IPS-NIHi11 (cell line): ENCODE measurements at places on chromosomes 5 and 9.

- no peak for DNase-seq
These were observed 656.5 kb downstream of the TLE1 start for GRCh38 chr9:81032831-81033230.

- no peak for DNase-seq
These were observed 102.7 kb upstream of the CACNA1B start for GRCh38 chr9:137774775-137775386.

DNA sequence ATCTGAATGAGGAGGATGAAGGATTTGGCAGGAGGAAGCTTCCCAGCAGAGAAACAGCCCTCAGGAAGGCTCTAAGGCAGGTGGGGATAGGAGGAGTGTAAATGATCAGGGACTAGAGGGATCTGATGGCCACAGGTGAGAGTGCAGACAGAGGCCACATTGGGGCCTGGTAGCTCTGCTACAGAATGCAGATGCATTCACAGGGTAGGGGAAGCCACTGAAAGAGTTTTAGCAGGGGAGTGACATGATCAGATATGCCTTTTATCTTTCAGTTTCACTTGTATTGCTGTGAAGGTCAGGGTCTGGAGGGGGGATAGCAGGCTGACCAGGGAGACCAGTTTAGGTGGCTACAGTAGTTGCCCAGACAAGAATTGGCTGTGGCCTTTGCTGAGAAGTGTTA, 3.0 kb downstream of the TXNDC15 start:
- DNase-seq = no peak

DNA sequence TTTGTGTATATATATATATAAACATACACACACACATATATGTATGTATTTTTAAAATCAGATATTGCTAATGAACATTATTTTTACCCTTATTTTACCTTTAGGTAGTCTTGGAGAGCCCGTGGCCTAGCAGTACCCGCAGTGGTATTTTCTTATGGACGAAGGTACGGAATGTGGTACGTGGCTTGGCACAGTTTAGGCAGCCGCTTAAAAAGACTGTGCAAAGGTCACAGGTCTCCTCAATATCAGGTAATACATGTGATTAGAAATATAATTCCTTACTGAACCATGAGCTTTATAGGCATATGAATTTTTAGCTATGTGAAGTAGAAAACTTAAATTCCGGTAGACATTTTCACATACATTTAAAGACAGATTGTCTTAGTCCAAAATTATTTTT, 43.9 kb downstream of the RPS6 start:
- DNase-seq = no peak

- peak; percentile 86 for DNase-seq
These were observed 500 bp upstream of the GNAQ start for GRCh38 chr9:78031893-78032729.

DNA sequence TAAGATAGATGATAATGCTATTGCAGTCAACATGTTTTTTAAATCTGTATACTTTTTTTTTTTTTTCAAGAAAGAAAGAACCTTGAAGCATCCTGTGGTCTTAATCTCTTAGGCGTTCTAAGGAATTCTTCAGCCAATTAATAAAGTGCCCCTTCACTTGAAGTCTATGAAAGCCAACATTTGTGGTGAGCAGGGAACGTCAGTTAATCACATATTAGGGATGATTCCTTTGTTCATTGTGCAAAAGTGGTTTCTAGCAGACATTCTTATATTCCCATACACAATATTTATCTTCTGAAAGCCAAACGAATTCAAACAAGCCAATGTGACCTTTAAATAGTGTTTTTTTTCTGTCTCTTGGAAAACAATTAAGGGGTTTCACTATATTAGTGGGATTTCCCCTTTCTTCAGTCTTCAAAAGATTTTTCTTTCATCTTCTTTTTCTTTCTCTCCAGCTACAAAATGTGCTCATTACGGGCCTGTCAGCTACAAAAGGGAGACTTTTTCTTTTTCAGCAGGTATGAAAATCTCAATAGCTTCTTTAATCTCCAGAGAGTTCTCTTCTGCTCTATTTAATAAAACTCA, 40.1 kb downstream of the TMEM167A start:
- no peak for DNase-seq

DNA sequence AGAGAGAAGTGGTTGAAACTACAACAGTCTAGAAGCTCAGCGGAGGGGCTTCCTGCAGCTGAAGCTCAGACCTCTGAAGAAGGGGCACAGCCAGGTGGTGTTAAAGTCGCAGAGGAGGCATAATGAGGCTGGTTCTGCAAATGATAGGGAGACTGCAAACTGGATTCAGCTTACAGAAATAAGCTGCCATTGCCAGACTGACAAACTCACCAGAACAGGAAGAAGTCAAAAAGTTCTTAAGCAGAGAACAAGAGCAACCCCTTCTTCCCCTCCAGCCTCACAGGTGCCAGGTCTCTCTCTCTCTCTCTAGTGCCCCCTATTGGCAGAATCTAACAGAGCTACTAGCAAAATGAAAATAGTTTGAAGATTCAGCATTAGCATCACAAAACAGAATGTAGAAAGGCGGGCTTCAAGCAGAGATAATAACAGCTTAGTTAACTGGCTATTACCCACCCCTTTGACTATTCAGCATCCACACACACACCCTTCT, 76.7 kb downstream of the GRAMD2B start:
- peak; percentile 44 for DNase-seq

- no peak for DNase-seq
These were observed 181.5 kb upstream of the PIK3R1 start for GRCh38 chr5:68033961-68034571.

DNA sequence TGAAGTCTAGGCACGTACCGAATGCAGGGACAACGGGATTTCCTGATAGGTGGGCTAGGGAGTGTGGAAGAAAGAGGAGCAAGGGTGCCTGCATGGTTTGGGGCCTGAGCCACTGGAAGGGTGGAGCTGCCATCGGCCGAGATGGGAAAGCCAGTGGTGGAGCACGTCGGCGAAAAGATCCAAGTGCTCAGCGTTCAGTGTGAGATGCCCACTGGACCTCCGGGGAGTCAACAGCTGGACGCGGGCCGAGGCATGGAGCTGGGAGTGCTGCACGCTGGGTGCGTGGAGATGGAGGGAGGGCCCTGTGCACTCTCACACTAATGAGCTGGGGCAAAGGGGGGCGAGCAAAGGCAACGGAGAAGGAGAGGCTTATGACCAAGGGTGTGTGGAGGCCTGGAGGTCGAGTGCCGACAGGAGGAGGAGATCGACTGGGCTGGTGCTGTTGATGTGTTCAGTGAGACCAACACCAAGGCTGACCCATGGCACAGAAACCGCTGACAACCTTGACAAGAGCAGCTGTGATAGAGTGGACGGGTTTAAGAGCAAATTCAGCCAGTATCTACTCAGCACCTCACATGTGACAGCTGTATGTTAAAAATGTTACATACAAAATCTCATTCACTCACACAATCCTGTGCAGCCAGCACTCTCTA, 85.7 kb downstream of the STK10 start:
- DNase-seq = no peak

- DNase-seq = no peak
These were observed 231.0 kb downstream of the NNT start for GRCh38 chr5:43833961-43834360.

DNA sequence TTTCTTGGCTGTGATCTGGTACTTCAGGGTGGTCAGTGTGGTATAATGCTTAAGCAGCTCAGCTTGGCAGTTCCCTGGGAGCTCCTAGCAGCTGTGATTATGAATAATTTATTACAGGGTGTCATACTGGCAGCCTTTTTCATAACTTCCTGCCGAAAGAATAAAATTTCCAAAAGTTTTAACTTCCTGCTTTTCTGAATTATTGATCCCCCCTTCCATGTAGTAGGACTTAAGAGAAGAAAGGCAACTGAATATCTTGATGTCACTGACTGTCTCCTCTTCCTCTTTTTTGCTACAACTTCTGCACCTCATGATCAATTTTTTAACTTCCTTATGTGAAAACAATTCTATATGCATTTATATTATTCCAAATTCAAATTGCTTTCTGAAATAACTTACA, 74.3 kb upstream of the SPEF2 start:
- DNase-seq = no peak

- no peak for DNase-seq
These were observed 103.2 kb downstream of the LHFPL2 start for GRCh38 chr5:78545406-78545805.

DNA sequence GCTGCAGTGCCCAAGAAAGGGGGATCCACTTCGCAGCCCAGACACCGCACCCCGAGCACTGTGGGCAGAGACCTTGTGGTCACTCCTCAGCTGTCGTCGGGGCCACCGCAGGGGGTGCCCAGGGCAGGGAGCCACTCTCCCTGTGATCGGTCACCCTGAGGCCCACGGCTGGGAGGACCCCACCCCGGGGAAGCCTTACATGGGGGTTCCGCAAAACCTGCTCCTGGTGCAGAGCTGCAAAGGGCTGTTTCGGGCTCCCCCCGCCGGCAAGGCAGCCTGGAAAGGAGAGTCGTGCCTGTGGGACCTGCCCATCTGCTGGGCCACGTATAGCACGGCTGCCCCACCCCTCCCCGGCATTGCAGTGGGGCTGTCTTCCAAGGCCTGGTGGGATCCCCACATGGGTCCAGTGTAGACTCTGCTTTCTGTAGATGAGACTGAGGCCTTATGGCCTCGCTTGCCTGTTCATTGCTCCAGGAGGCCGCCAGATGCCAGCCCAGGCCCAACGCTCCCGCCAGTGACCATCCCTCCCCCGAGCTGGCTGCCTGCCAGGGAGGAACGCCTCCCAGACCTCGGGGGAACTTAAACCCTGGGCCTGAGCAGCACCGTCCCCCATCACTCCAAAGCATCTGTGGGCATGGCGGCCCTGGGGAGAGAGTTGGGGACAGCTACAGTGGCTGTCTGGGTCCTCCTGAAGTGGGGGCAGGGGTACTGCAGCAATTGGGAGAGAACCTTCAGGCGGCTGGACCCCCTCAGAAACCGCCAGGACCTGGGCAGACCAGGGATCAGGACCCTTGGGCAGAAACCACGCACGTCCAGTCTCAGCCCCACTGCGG, 1.6 kb upstream of the DNLZ start:
- DNase-seq = no peak

GRCh38 chr5:169448826-169449225, 134.7 kb upstream of the SPDL1 start:
- DNase-seq = no peak

GRCh38 chr5:131193106-131193505, 22.4 kb downstream of the LYRM7 start:
- no peak for DNase-seq

GRCh38 chr9:133495327-133496293, 16.7 kb upstream of the SLC2A6 start:
- DNase-seq = no peak

GRCh38 chr9:73050887-73051550, 98.2 kb upstream of the ALDH1A1 start:
- DNase-seq = peak; percentile 26

GRCh38 chr5:71699233-71699632, 19.8 kb upstream of the CARTPT start:
- no peak for DNase-seq

DNA sequence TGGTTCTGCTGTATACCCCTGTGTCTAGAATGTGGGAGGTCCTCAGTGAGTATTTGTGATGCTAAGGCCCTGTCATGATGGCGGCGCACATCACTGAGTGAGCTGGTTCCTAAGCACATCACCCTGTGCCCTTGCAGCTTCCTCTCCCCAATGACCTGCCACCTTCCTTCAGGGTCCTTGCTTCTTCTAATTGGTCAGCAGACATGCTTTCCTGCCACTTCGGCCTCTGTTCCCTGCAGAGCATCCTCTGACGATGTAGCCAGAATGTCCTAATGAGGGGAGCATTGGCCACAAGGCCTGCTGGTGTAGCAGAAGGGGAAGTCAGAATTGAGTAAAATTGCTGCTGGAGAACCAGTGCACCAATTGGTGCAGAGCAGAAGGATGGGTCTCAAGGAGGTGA, 31.1 kb upstream of the ANGPTL2 start:
- DNase-seq = no peak

DNA sequence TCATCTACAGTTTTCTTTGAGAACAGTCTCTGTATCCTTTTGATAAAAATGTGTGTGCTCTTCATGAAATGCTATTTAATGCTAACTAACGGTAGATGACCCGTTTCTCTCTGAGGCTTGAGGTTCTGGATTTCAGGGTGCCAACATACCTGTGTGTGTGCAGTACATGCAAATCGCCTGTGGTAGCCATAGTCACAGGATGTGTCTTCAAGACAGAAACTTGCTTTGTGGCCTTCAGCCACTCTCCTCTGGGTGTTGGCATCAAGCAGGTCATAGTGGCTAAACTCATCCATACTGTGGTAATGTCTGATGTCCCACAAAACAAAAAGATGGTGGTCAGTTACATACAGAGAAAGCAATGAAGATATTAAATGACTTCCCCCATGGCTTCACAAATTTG, 4.2 kb downstream of the LOX start:
- DNase-seq = no peak

- DNase-seq = no peak
These were observed 64.9 kb downstream of the SLC25A46 start for GRCh38 chr5:110803467-110804326.

DNA sequence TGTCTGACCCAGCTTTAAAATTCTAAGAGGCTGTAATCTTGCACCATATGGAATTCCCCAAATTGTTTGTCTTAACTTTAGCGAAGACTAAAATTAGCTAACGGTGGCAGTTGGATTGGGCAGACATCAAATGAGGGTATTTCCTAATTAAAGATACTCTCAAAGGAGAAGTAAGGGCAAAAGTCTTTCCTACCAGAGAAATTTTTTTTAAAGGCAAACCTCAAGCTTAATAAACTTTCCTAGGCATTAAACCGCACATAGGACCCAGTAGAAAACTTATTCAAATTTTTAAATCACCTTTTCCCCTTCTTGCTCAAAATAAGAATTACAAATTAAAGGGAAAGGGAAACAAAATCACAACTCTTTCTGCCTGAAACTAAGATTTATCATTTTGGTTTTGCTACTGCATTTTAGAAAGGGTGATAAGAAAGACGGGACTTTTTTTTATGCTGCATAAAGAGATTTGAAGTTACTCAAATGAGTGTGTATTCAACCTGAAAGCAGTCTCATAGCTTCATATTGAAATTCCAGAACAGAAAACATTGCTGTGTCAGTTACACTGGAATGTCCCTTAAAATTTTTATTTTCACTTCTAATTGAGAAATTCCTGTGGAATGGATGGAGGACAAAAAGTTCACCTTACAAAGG, 189.1 kb upstream of the PTGER4 start:
- no peak for DNase-seq

DNA sequence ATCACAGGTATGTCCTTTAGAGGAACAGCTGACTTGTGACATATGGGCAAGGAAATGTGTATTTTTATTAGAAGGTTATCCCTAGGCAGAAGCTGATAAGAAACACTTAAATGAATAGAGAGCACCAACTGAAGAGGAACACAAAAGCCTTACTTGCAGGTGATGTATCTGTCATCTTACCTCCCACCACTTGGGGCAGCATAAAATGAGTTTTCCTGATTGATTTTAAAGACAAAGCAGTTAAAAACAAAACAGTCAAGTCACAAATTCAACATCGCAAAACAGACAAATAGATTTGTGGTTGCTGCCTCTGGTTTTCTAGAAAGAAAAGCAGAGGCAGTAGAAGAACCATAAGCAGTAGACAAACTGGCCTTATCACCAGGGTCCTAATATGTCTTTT, 302.4 kb upstream of the ZNF462 start:
- no peak for DNase-seq

- DNase-seq = no peak
These were observed 134.7 kb downstream of the DPYSL3 start for GRCh38 chr5:147375151-147375550.
